ENCODE measurements at places on chromosomes 16 and 17.

DNA sequence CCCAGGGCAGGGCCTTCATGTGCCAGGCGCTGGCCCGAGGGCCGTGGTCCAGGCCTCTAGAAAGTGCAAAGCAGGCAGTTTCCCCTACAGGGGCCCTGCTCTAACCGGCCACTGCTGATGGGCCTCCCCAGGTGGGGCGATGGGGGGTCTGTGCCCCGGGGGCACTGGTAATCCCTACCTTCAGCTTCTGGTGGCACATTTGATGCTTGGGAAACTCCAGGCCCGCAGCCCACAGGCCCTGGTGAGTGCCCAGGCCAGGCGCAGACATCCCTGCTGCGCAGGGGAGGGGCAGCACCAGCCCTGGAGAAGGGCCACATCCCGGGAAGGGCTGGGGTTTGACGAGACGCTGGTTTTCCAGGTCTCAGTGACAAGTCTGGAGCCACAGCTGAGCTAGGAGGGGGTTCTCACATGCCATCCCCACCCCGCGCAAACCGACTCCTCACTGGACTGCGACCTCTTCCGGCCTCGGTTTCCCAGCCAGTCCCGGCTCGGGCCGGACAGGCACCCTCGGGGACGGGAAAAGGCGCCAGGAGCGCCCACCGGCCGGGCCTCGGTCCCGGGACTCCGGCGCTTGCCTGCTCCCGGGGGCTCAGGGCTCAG, 1.6 kb downstream of the DOC2B start:
- no peak for DNase-seq

DNA sequence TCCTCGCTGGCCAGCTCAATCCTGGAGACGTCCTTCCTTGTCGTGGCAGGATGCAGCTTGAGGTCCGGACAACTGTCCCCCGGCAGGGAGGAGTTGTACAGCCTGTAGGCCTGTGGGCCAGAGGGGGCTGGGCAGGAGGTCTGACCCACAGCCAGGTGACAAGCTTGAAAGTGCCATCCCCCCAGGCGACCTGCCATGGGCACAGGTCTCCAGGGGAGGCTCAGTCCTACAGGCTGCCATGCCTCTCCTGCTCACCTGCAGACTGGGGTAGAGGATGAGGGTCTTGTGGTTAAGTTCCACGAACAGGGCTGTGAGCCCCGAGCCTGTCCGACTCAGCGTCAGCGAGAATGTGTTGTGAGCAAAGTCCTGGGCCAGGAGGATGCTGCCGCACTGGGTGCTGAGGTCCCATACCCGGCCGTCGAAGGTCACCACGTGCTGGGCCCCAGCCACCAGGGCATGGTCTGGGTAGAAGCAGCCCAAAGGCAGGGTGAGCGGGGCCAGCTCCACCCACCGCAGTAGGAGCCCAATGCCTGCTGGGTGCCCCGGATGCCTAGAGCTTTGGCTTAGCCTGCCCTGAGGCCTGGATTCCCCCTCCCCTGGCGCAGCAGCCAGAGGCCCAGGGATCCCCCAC, 39.8 kb downstream of the RMI2 start:
- DNase-seq = no peak

DNA sequence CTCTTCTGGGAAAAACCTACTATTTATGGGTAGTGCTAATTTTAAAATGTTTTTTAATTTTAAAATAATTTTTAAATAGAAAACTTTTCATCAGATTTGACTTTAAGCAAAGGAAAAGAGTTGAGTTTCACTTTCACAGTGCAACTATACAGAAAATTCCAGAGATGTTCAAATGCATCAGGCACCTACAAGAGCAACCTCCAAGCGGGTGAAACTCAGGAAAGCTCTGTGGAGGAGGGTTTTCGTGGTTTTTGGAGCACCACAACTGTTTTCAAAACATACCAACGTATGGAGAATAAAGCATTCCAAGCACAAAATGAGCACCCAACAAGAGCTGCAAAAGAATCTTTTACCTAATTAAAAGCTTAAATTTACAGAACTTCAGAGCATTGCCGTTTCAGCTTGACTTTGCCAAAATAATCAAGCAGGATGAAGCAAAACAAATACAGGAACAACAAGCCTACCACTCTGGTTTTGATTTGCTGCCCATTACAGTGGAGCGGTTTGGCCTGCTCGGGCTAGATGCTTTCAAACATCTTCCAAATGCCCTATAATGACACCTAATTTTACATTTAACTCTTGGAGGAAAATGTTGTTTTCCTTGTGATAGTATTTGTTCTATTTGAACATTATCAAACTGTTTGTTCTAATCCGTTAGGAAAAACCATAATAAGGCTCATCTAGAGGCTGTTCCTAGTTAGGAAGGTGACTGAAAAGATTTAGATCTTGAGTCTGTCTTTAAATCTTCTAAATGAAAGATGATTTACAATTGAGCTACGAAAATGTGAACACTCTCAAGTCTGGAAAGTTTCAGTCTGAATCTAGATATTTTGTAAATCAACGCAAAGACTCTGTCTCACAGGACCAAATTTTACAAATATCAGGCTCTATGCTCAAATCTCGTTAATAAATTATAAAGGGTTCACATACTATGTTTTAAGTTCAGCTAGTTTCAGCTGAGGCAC, 34.5 kb downstream of the NACA2 start:
- DNase-seq = no peak

DNA sequence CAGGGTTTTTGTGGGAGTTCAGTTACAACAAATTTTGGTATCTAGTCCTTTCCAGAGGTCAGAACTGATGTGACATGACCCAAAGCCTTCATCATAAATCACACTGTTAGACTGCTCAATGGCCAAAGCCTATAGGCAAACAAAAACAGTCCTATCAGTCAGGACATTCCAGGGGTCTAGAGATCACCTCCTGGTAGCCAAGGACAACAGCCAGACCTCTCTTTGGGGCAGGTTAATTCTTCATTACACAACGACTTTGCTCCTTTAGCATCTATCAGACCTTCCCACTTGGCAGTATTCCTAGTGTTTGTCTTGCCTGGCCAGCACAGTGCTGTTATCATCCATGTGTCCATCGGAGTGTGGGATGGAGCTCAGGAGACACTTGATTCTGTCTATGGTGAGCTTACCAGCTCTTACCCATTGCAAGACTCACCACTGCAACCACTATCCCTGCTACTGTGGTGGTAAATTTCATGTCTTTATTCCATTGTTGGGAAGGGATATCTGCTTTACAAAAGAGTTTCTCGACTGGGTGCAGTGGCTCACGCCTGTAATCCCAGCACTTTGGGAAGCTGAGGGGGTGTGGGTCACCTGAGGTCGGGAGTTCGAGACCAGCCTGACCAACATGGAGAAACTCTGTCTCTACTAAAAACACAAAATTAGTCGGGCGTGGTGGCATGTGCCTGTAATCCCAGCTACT, 95.5 kb upstream of the DHX40 start:
- DNase-seq = no peak

DNA sequence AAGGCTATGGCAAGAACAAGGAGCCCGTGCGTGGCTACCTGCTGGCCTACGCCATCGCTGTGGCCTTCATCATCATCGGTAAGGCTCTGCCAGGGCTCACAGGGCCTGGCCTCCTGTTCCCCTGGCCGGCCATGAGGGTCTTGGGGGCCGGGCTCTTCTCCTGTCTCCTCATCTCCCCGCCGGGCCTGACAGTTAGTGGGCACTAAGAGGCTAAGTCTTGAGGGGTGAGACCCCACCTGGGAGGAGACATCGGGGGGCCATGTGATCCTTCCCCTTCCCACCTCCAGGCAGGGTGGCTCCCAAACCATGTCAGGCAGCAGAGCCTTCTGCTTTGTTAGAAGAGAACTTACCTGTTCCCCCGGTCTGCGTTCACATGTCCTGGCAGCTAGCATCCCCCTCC, 15.2 kb downstream of the SLC12A3 start:
- DNase-seq = no peak

- no peak for DNase-seq
Measured at GRCh38 chr16:48517493-48517892, 92.5 kb downstream of the N4BP1 start.

GRCh38 chr16:65619606-65620005, 497.7 kb upstream of the CDH11 start:
- DNase-seq = no peak

DNA sequence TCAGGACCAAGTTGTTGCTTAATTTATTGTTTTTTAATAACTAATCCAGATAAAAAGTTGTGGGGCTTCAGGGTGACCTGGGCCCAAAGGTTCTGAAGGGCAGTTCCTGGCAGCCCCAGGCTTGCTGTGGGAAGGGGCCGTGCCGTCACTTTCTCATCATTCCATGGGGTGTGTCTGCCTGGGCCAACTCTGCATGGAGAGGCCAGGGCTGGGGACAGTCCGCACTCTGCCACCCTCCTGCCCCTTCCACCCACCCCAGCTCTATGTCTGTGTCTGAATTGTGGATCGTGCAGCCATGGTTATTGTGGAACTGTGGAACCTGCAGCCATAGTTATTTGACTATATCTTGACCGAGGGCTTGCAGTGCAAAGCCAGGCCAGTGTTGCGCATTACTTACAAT, 4.0 kb downstream of the LIMD2 start:
- DNase-seq = no peak

DNA sequence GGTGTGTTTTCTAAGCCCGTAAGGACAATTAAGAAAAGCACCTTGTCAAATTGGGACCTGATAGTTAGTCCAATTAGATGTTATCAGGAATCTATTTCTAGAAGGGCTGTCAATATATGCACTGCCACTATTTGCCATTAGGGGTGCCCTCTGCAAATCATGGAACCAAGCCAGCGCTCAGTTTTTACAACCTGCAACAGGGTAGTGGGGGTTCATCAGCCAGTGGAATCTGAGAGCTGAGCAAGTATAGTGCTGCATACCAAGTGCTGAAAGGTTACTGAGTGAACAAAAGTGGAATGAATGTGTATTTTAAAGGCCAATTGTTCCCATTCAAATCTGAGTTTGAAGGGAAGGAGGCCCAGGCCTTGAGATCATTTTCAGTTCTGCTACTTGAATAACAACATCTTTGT, 10.4 kb downstream of the PRR11 start:
- peak; percentile 64 for DNase-seq

DNA sequence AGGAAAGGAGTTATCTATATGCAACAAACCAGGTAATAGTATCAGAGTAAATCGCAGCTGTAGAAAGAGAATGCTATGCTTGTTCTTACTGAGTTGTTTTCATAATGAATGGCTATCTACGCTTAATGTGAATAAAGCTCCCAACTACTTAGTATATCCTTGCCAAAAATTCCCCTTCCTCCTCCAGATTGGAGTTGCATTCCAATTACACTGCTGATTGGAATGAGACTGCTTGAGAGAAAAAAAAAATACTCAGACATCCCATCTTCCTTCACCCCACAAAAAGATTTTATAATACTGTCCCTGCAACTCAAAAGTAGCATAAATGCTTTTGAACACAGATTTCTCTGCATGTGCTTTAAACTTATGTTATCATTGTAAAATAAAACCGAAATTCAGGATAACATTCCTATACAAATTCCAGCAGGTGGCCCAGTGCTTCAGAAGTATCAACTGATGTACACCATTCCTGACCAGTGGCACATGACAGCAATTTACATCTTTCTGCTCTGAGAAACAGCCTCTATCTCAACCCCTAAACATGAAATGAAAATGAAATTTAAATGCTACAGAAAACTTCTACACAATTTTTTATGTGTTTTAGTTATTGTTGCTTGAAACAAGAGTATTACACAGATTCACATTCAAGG, 47.0 kb downstream of the SMURF2 start:
- DNase-seq = peak; percentile 29

- DNase-seq = peak; percentile 81
Measured at GRCh38 chr17:79073706-79074088, 927 bp upstream of the ENGASE start.

DNA sequence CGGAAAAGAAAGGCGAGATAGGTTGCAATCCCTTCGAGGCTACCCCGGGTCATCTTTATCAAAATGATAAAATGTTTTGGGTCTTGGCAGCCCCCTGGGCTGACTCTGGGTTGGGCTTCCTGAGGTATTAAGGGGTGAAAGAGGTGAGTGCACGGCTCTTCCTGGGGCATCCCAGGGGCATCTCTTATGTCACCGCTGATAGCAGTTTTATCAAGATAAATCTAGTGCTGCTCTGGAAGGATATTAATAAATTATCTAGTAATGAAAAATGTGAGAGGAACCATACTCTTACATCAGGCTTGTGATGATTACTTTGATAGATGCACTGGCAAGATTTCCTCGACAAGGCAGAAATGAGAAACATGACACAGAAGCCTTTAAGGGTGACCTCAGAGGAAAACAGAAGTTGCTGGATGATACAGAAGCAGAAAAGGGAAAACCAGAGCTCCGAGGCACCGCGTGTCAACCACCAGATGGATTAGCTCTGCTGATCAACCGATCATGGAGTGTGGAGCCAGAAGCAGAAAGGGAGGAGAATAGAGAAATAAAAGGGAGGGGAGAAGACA, 491.3 kb downstream of the TMEM114 start:
- no peak for DNase-seq

Data from large intestine (tissue), 12 donors.